ENCODE measurements at places on chromosomes 11 and 22.

DNA sequence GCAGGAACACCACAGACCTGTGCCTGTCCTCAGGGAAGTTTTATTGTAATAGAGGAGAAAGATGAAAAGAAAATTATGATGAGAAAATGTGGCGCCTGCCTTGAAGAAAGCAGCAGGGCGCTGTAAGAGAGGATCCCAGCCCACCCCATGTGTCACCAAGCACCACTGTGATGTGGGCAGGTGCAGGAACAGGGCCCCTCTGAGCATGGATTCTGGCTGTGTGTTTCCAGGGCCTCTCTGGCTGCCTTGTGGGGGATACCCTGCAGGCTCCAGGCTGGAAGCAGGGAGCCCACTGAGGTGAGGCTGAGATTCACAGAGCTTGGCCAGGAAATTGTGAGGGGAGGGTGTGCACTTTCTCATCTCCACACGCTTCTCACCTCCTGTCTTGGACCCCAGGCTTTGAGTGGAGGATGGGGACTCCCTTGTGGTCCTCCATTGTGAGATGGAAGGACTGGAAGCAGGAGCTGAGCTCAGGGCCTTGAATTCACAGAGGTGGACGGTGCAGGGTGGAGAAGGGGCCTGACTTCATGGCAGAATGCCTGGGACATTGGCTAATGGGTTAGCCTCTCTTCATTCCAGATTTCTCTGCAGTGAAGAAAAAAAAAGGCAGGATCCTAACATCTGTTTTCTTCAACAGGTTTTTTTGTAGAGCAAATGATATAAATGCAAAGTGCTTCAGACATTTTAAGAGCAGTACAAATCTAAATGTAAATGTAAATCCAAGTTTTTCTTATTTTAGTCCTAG, 246.6 kb upstream of the B3GAT1 start:
- no peak for DNase-seq

DNA sequence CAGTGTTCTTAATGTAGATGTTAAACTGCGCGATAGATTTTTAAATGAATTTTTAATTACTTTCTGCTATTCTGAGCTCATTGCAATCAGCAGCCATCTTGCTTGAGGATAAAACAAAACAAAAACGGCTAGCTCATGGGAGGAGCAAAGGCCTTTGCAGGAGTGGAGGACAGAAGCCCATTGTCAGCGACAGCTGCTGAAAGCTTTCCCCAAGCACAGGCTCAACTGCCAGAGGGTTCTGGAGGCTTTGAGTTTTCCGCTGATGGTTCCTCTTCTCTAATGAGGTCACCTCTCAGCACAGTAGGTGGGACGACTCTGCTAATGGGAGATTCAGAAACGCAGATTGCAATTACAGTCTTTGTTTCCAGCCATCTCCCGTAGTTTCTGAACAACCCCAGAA, 167.1 kb upstream of the TTC12 start:
- DNase-seq = no peak

- no peak for DNase-seq
These were observed 47.7 kb downstream of the DKK3 start for GRCh38 chr11:11960687-11961086.

GRCh38 chr11:31974366-31975136, 116.3 kb upstream of the RCN1 start:
- DNase-seq = no peak

DNA sequence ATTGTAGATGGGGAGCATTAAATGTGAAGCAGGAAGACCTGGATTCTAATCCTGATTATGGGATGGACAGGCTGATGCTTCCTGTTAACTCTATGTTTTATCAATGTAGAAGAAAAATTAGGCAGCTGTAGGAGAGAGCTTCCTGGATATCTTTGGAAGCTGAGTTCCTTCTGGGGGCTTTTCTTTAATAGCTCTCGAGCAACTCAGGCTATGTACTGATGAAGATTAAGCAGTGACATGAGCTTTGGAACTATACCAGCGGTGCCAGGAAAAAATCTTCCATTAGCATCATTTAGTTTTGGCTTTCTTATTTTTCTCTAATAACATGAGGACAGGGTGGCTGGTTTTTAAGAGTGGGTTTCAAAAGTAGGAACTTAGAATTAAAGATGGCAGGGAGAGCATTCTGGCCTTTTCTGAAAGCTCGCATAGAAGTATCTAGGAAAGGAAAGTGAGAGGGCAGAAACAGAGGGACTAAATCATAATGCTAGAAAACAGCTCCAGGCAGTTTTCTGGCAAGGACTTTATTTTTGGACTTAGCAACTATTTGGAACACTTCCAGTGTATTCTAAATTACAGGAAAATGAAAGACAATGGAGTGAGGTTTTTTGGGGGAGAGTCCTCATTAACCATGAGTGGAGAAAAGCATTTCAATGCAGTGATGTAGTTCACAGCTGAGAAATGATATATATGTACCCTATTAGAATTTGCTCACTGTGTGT, 69.2 kb upstream of the RRM1 start:
- DNase-seq = no peak

- DNase-seq = no peak
These were observed 233.0 kb upstream of the POU2AF2 start for GRCh38 chr11:111012491-111012890.

DNA sequence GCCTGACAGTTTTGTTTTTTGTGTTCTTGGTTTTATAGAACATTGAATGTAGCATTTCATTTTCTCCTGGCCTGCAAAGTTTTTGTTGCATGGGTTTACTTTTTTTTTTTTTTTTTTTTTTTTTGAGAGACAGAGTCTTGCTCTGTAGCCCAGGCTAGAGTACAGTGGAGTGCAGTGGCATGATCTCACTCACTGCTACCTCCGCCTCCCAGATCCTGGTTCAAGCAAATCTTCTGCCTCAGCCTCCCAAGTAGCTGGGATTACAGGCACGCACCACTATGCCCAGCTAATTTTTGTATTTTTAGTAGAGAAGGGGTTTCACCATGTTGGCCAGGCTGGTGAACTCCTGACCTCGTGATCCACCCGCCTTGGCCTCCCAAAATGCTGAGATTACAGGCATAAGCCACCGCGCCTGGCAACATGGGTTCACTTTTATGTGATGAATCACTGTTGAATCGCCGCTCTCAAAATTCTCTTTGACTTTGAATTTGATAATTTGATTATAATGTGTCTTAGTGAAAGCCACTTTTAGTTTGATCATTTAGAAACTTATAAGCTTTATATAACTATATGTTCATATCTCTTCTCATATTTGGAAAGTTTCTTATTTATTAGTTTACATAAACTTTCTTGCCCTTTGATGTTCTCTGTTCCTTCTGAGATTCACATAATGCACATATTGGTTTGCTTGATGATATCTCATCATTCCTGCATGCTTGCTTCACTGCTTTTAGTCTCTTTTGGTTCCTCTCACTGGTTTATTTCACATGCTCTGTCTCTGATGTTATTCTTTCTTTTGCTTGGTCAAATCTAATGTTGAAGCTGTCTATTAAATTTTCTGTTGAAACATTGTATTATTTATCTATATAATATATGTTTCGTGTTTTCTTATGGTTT, 589.0 kb upstream of the CNTN5 start:
- DNase-seq = no peak

DNA sequence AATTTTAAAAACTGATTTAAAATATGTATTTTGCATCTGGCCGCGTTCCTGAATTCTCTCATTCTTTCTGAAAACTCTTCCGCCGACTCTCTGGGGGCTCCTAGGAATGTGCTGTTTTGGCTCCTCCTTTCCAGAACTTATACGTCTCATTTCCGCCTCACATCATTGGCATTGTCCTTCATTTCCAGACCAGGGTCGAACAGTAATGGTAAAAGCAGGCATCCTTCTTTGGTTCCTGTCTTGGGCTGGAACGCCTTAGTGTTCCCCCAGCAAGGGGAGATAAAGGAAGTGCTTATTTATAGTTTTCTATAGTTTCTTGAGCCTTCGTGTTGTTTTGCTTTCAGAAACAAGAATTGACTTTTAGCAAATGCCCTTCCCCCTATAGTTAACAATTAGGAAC, 10.9 kb upstream of the TNNT3 start:
- no peak for DNase-seq

Measured in activated CD4-positive, alpha-beta T cell treated with anti-CD3 and anti-CD28 coated beads, Interleukin-2, amount 50 U/mL, for 24 hours (primary cell).